ENCODE measurements at places on chromosomes 4 and X.

- no peak for DNase-seq
Observed at GRCh38 chrX:42804524-42804923, 26.6 kb upstream of the PPP1R2C start.

- DNase-seq: no peak
Observed at GRCh38 chrX:9785254-9785943, 830 bp upstream of the SHROOM2 start.

DNA sequence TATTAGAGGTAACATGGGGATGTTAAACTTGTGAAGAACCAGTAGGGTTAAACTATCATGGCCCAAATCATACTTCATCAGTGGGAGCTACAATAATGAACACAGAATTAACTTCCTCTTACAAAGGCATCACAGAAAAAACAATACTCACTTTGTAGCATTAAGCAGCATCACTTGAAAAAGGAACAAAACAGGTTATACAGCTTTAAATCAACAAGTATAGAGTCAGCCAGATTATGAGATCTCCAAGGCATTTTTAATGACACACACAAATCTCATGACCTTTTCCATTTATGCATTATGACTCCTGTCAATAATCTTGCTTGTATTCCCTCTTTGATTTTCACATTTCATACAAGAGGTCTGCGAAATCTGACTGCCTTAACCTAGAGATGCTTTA, 18.3 kb downstream of the FBXL5 start:
- no peak for DNase-seq

- DNase-seq: peak; percentile 70
Observed at GRCh38 chrX:150482537-150483206, 85.7 kb upstream of the MTM1 start.

- no peak for DNase-seq
Observed at GRCh38 chr4:128635955-128636560, 173.4 kb upstream of the JADE1 start.

GRCh38 chr4:22062676-22063075, 114.1 kb upstream of the KCNIP4 start:
- no peak for DNase-seq

- no peak for DNase-seq
Observed at GRCh38 chr4:81445196-81445595, 26.5 kb downstream of the RASGEF1B start.

GRCh38 chrX:128021566-128021965, 30.6 kb downstream of the ACTRT1 start:
- no peak for DNase-seq

- DNase-seq: peak; percentile 27
Observed at GRCh38 chr4:143406523-143406922, 69.8 kb downstream of the GAB1 start.

DNA sequence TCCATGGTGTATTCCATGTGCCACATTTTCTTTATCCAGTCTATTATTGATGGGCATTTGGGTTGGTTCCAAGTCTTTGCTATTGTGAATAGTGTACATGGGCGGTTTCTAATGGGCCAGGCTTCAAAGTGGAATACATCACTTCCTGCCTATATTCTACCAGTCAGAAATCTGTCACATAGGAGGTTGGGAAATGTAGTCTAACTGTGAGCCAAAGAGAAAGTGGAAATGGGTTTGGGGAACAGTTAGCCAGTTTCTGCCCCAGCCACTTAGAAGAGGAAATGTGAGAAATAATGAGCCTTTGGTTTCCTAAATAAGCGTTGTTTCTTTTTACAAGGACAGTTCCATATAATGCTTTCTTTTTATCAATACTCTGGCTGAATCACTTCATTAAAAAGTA, 85.1 kb upstream of the AP1S2 start:
- DNase-seq: peak; percentile 77

- DNase-seq: no peak
Observed at GRCh38 chr4:54227256-54228055, 1.6 kb upstream of the PDGFRA start.

DNA sequence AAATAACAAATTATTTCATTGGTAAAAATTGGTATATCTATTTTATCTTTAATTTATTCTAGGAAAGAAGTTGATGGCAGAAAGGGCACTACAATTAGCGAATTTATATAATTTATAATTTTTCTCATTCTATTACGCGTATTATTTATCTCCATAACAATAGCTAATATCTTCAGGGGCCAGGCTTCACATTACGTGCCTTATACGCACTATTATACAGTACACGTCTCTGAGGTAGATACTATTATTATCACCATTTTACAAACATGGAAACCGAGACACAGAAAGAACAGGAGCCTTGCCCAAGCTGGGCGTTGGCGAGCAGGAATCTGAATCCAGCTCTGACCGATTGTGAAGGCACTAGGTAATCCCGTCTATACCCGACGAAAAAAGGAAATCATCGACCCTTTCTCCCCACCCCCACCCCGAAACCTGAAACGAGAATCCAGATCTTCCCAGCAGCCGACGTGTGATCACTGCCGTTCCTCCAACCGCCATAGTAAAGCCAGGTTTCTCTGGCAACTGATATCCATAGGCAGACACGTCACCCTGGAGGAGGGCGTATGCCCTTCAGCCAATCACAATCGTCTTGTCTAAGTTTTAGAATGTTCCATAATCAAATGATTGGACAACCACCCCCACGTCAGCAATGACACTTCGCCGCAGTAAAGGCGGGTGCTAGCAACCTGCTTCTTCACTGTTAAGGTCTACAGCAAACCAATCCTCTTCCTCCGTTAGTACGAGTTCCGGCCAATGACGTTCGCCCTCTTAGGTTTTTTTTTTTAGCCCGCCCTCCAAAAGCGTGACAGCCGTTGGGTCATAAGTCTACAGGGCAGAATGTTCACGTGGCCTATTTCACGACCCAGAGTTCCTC, at the start of gene MORF4L2:
Gene MORF4L2, minus strand, starts transcription at position 501 of the 874 bp plus-strand sequence. CDS start 9,672 bp downstream, outside the sequence.
- DNase-seq: peak; percentile 93

DNA sequence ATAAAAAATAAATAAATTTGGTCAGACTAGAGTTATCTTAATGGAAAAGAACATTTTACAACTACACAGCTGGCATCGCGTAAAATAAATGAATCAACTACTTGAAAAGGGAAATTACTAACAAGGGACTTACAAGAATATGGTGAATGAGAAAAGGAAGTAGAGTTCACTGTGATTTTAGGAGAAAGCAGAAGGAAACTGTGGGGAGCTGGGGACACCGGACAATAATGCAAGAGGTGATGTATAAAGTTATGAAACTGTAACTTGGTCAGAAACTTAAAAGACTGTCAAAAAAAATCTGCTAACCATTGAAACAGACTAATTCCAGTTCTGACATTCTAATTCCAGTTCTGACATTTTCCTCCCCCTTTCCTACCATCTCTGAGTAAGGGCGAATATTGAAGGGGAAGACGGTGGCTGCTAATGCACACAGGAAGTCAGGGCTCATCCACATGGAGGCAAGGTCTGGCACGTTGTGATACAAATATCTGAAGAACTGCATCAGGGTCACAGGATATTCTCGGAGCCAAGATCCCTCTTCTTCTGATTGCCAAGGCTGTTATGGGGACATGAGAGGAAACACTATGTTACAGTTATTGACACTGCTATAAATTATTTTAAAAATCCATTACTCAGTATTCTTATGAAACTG, 170.5 kb downstream of the CDS1 start:
- DNase-seq: peak; percentile 86

GRCh38 chrX:104343428-104344129, 88.8 kb upstream of the ESX1 start:
- DNase-seq: peak; percentile 61

DNA sequence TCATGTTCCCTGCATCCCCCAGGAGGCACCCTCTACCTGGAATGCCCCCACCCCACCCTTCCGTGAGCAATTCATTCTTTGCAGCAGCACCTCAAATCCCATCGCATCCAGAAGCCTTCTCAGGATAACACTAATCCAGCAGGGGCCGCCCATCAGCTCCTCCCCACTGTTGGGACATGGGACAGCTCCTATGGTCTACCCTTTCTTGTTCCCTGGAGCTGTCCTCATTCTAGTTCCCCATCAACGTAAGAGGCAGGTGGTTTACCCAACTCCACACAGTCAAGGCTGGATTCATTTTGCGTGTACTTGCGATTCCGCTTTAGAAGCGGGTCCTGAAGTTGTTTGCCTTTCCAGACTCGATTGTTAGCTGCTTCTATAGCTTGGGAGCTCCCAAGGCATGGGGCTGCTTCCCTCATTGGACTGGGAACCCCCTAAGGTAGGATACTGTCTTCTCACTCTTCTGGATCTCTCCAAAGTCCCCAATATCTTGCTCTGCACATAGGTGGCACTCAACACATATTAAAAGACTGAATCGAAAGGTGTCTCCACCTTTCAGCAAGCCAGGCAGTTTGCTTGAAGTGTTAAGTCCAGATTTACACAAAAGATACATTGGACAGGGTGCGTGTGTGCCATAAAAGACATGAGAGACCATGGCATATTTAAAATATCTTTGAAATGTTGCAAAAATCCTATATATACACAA, 942 bp upstream of the APLN start:
- DNase-seq: no peak

DNA sequence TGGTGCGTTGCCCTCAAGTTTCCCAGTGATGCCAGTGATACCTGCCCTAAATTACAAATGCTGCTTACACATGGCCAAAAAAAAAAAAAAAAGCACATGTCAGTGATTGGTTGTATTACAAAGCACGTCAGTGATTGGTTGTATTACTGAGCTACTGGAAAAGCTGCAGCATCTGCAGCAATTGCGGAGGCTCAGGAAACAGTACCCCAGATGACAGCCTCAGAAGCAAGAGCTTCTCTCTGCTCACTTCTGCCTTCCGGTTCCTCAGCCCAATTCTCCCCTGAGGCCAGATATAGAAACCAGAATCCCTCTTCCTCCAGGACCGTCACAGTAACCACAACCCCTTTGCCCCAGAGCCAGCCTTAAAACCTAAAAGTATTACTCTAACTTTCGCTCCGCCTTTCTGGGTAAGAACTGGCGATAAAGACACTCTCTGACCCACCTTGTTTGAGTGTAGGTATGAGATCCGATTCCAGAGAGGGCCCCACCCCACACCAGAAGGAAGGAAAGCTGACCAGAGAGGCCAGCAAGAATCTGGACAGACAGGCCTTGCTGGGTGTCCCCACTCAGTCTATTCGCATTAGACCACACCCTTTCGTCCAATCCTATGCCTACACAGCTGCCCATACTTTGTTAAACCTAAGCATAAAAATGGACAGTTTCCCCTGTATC, 85.0 kb upstream of the SORBS2 start:
- DNase-seq: no peak

DNA sequence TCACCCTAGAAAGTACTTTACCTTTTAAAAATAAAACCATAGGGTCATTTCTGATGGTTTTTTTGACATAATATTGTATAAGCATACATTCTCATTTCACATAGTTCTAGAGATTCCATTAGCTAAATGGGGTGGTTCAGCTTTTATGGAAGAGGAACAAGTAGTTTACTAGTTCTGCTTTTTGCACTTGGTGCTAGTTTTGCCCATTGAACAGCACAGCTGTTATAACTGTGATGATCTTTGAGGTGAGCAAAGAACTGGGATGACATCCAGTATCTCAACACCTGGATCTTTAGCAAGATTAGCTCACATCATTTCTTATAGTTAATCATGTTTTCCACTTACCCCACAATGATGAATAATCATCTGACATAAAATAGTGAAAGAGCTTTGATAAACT, 40.9 kb downstream of the MOB1B start:
- peak; percentile 67 for DNase-seq

DNA sequence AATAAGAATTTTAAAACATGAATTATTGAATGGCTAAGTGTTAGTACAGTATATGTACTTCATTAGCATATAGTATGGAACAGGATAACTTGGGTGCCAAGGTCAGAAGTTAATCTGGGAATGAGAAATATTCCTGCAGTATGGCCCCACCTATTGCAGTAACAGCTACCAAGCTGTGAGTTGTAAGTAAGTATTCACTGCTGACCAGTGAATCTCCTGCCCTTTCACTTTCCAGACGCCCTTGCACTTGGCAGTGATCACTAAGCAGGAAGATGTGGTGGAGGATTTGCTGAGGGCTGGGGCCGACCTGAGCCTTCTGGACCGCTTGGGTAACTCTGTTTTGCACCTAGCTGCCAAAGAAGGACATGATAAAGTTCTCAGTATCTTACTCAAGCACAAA, 105.1 kb downstream of the NFKB1 start:
- no peak for DNase-seq

GRCh38 chr4:168541266-168541953, 44.6 kb downstream of the PALLD start:
- peak; percentile 26 for DNase-seq

DNA sequence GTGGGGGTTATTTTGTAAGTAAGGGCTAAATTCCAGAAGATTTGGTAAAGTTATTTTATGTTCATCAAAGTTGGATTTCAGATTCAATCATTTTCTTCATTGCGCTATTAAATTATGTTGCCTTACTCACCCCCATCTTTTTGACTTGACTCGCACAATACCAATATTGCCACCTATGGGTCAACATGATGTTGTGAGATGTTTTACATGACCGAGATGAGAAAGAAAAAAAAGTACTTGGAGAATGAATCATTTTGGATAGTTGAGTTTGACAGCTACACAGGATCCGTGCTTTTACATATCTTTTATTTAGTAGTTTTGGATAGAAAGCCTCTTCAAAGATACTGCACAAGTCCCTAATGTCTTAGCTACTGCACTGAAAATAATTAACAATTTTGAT, 224.2 kb upstream of the EMCN start:
- DNase-seq: peak; percentile 6

- DNase-seq: no peak
Observed at GRCh38 chr4:39631700-39632079, 7.0 kb downstream of the SMIM14 start.

GRCh38 chr4:164753873-164754488, at the start of gene SMIM31:
SMIM31 (plus strand) TSS chr4:164754131; CDS start chr4:164770444, 16,313 bp downstream.
- DNase-seq: no peak

- no peak for DNase-seq
Observed at GRCh38 chrX:13522811-13523210, 46.6 kb upstream of the EGFL6 start.

DNA sequence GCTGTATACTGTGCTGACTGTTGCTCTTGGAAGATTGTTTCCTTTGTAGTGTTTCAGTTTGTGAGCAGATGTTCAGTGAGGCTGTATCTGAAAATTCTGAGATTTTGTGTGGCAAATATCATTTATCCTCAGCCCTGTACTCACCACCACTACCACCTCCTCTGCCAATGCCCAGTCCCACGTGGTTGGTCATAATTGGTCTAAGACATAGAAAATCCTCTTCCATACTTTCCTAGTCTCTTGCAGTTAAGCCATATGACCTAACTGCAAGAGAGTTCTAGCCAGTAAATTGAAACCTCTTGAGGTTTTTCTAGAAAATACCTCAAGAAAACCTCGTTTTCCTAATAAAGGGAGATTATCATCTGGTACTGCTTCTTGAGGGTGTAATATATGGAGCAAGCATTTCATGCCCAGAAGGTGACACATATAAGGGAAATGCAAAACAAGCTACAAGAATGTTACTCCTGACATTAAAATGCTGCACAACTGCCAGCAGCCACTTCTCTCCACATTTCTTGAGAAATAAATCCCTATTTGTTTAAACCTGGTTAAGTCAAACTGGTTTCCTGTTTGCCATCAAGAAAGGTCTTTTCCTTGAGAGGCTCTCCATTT, 32.8 kb downstream of the ABCE1 start:
- no peak for DNase-seq

GRCh38 chr4:74975848-74976824, 43.2 kb downstream of the PARM1 start:
- DNase-seq: no peak

Measured in suppressor macrophage treated with lipopolysaccharide for 4 hours (primary cell).